ENCODE measurements at places on chromosomes 7 and 10.
A peak's percentile ranks its signal among the peaks of the same experiment; 100 is the strongest.

DNA sequence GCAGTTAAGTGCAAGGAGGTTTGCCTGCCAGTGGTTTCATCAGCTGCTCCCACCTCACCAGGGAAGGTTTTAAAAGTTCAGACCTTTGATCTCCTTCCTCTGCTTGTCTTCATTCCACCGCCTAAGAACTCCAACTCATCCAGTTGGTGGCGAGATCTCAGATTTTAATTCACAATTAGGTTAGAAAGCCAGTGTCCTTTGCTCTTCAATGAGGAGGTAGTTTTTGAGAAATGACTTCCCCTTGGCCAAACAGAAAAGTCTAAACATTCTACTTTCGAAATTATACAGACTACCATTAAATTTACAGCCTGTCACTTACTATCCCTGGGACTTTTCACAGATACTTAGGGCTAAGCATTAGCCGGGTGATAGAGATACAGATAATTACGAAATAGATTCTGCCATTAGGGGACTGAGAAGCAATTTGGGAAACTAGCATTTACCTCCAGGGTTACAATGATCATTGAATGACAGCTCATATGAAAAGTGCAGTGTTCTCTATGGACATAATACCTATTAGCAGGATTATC, 513.4 kb upstream of the GHITM start:
- no peak for DNase-seq

- no peak for DNase-seq
These were observed 45.8 kb downstream of the GLCCI1 start for GRCh38 chr7:8014399-8014798.

DNA sequence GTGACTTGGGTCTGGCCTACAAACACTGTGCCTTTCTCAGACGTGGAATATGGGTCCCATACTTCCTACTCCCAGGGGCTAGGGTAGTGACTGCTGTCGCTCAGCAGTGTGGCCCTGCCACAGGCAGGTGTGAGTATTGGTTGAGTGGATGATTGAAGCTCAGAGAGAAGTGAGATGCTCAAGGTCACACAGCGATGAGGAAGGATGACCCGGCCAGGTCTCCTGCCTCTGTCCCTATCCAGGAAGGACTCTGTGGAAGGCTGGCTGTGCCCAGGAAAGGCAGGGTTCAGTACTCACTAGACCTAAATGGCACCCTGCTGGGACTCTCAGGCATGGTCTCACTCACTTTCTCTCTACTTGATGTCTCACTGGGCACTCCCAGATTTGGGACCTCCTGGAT, 2.8 kb downstream of the PRF1 start:
- no peak for DNase-seq

DNA sequence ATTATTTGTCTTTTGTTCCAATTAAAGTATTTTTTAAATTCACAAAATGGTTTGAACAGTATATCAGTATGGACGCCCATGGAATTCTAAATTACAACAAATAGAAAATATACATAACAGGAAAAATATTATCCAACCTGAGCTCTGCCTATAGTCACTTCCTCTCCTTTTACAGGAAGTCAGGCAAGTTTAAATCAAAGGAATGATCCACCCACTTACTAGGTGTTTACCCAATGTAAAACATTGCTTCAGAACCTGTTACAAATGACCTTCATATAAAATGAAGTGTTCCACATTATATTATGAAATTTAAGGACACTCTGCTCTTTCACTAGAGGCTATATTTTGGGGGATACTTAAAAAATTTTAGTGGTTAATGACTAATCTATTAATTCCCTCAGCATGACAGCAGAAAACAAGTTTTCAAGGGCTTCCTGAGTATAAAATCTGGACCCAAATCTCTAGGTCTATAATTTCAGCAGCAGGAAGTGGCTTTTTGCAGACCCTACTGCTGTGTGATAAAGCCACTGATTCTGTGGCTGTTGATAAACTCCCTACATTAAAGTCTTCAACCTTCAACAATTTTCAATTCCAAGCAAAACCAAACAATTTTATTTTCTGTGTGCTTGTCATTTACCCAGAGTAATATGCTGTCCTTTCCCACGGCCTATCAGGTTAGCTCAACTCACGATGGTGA, 722.6 kb downstream of the GATA3 start:
- no peak for DNase-seq

DNA sequence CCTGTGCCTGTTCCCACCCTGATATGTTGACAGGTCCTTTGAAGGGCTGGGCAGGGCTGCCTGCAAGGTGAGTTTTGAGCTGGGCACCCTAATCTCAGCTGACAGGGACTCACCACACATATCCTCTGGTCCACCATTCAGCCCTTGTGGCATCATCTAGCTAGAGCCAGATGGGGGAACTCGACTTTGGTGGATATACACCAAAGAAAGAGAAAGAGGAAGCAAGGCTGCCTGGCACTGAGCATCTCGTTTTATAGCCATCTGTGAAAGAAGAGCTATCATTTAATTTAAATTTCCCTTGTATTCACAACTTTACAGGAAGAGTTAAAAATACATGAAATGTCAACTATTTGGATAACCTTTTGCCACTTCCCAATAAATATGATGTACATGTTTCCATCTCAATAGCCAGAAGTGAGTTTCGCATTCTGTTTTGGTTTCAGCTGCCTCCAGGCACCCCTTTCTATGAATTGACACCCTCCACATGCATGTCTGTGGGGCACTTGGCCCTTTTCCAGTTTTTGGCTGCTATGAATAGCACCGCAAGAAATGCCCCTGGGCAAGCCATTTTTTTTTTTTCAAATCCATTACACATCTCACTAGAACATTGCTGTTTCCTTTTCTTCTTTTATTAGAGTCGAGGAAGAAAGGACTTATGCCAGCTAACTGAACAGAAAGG, 22.9 kb upstream of the GRB10 start:
- DNase-seq, result peak; percentile 51

DNA sequence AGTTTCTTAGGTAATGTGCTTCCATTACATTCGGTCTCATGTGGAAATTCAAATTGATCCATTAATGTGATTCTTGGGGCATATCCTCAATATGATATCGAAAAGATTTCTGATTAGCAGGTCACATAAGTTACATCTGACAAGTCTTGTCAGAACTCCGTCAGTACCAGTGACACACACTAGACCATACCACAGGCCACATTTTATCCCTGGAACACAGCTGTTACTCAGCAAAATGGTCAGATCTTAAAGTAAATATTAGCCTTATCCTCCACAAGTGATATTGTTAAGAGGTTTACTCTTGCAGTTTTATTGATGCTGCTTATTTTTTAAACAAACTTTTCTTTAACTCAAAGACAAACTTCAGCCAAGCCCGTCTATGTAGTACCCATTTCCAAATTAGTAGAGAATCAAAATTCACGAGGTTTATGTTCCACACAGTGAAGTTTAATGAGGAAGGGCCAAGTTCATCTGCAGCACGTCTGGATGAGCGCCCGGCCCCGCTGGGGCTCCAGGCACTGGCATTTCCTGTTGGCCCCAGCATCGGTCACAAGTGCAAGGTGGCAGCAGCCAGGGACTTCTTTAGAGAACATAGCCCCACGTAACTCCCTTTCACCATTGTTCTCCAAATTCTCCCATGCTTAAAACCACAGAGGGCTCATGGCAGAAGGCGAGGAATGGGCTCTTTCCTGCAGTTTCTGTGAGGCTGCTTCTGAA, 132.2 kb downstream of the VIPR2 start:
- no peak for DNase-seq

- peak; percentile 68 for DNase-seq
These were observed 2.7 kb downstream of the VGF start for GRCh38 chr7:101162551-101163278.

- DNase-seq, result no peak
These were observed 95.7 kb upstream of the BAIAP2L1 start for GRCh38 chr7:98496618-98497017.

DNA sequence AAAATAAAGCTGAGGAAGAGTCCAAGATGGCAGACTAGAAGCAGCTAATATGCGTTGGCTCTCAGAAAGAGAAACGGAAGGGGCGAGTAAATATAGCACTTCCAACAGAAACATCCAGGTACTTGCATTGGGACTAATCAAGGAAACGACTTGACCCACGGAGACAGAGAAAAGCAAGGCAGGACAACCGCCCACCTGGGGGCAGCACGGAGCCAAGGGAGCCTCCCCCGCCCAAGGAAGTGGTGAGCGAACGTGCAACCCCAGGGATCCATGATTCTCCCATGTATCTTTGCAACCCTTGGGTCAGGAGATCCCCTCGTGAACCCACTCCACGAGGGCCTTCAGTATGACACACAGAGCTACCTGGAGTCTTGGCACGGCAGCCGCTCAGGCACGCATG, 45.4 kb upstream of the GRM3 start:
- DNase-seq, result no peak

Measured in EH (cell line).